Activated naive CD4-positive, alpha-beta T cell treated with anti-CD3 and anti-CD28 coated beads for 36 hours (primary cell): ENCODE measurements at places on chromosomes 7 and 10. TPM values are rescaled to one million over a fixed set of nuclear protein-coding genes. Genes with fewer than 3 reads are reported as not detected.

DNA sequence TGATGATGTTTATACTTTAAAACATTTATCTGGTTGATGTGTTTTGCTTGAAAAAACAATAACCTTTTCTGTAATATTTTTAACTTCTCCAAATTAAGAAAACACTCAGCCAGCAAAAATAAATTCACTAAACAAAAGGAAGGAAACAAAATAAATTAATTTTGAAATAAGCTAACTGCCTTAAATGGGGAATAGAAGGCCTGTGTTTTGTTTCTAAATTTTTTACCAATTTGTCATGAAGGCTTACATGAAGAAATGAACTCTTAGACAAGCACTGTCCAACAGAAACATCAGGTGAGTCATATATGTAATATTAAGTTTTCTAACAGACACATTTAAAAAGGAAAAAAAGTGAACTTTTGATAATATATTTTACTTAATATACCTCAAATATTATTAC, 68.5 kb downstream of the LRRN3 start:
- no peak for DNase-seq

DNA sequence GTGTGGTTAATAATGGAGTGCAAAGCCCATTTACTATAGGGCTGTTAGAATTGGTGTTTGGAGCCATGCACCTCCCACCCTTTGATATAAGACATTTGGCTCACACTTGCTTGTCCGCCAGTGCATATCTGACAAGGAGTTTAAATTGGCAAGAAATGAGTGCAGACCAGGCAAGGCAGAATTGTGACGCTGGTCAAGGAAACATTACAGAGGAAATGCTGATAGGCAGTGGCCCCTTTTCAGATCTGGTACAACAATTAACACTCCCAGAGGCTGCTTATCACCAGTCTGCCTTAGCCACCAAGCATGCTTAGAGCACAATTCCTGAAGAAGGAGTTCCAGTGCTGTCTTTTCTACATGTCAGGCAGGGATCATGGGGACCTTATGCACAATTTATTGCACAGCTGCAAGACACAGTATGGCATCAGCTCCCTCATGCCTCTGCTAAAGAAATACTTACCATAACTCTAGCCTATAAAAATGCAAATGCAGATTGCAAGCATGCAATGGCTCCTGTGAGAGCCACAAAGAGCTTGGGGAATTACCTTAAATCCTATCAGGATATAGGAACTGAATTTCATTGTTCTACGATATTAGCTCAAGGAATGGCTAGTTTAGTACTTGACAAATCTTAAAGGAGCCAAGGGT, 35.2 kb downstream of the OR13A1 start:
- no peak for DNase-seq

GRCh38 chr10:92486637-92487036, 87.3 kb downstream of the IDE start:
- no peak for DNase-seq

- no peak for DNase-seq
These were observed 696.9 kb upstream of the NRP1 start for GRCh38 chr10:34031400-34031799.

DNA sequence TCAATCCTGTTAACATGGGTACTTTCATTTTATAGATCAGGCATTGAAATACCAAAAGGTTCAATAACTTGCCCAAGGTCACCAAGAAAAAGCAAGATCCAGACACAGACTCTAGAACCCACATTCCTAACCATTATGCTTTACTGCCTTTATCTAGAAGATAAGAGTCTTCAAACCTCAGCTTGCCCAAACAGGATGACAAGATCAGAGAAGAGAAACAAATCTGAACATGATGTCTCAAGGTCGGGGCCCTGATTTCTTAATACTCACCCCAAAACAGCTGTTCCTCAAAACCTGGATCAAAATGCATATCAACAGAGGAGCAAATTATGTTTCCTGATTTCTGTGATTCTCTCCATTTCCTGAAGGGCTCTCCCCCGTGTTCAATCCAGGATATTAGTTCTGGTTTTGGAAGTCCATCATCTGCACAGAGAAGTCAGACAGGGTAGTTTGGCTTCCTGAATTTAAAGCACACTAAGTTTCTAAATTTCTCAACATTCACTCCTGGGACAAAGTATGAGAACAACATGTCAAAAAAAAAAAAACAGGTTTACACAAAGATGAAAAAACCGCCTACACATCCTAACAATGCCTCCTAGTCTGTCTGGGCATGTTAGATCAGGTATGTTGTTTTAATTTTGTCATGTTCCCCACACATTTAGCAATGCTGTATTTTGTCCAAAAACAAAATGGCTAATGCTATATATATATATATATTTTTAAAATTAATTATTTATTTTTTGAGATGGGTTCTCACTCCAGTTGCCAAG, 16.2 kb downstream of the ZNF786 start:
- no peak for DNase-seq

DNA sequence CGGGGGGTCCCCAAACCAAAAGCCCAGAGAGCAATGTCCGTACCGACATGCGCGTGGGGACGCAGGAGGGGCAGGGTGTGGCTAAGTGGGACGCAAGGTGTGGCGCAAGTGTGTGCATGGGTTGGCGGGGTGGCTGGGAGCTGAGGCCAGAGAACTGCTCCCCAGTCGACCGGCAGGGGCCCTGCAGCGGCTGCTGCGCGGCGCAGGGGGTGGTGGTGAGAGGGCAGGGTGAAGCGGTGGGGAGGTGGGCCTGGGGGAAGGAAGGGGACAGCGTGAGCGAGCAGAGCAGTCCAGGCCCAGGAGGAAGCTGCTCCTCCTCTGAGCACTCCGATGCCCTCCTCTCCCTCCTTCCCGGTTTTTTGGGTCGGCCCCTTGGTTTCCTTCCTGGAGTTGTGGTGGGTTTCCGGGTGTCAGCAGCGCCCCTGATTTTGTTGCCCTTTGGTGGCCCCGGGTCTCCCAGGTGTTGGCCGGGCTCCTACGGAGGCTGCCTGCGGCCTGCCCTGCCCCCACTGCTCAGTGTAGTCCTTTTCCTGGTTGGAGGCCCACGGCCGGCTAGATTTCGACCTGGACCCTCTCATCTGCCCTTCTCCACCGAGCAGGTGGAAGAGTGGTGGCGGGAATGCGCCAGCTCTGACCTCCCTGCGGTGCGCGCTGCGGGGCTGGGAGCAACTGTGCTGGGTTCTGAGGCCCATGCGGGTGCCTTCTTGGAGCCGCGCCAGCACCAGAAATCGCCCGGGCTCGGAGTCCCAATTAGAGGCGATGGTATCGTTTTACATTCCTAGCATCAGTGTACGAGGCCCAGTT, 40.5 kb upstream of the COMTD1 start:
- no peak for DNase-seq

- peak; percentile 34 for DNase-seq
These were observed 114.4 kb upstream of the AFAP1L2 start for GRCh38 chr10:114518401-114519305.

DNA sequence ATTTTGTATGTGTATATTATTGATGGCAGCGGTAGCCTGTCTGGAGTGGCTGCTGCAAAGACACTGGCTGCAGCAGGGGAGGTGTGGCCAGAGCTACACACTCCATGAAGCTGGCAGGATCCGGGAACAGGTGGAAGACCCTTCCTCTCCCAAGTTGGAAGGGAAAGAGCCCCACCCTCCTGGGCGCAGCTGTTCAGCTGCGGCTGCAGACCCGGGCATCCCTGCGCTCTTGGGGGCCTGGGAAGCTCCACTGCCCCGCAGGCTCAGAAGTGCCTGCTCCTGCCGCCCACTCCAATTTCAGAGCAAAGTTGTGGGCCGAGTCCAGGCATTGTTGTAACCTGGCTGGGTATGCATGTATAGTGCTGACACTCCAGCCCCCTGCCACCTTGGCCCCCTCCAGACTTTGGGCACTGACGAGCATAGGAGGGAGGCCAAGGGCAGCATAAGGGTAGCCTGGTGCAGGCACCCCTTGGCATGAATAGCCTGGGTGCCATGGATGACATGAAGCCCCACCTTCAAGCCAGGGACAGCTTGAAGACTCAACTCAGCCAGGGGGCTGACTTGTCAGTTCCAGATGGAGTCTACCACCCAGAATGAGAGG, 90.7 kb upstream of the TMEM168 start:
- no peak for DNase-seq

- no peak for DNase-seq
These were observed 220.6 kb downstream of the CCDC3 start for GRCh38 chr10:12780634-12781601.

DNA sequence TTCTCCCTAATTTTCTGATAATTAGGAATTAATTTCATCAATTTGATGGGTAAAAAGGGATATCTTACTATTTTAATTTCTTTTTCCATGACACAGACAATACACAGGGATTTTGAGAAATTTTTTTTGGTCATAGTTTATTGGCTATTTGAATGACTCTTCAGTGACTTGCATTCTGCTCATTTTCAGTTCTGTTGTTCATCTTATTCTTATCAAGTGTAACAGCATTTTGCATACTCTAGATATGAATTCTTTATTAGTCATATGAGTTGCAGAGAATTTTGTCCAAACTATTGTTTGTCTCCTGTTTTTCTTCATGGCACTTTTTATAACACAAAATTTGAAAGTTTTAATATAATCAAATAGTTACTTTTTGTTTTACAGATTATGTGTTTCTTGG, 41.7 kb downstream of the MKLN1 start:
- no peak for DNase-seq

DNA sequence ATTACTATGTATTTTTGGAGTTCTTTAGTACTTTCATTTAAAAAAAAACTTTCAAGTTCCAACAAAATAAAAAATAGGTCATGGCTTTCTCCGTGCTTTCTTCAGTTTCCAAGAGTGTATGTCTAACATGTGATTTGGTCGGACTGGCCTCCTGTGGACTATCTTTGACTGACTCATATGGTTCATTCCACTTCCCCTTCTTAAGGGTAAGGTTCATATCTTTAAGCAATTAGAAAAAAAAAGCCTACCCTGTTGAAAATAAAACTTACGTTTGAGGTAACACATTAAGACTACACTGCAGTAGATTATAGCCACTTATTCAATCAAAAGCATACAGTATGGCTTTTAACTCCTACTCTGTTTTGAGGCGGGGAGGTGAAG, 112.8 kb upstream of the AHR start:
- no peak for DNase-seq

GRCh38 chr10:73644015-73644743, 2.9 kb upstream of the MYOZ1 start:
- DNase-seq, result peak; percentile 63

DNA sequence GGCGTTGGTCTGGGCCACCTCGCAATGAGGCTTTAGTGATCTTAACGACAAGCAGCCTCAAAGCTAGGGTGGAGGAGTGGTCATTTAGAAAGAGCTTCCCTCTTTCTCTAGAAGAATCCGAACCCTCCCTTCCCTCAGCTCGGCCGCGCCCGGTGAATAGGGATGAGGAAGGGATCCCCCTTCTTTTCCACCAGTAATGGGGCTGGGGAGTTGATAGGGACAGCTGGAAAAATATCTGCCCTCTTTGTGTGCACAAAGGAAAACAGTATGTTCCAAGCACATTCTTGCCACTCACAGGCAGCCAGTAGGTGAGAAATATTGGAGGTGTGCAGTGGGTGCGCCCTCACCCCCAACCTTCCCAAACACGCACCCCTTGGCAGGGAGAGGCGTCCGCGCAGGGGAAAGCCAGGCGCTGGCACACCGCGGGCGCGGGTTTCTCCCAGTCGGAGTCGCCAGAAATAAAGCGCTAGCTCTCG, 6.5 kb downstream of the DLX5 start:
- DNase-seq, result no peak

GRCh38 chr7:27314111-27314510, 71.5 kb downstream of the EVX1 start:
- no peak for DNase-seq

- peak; percentile 64 for DNase-seq
These were observed 14.7 kb downstream of the CDNF start for GRCh38 chr10:14822879-14823755.

GRCh38 chr10:9992661-9993060, 1025.0 kb upstream of the CELF2 start:
- no peak for DNase-seq

GRCh38 chr7:73436031-73436929, 2.7 kb downstream of the FZD9 start:
- DNase-seq, result no peak

DNA sequence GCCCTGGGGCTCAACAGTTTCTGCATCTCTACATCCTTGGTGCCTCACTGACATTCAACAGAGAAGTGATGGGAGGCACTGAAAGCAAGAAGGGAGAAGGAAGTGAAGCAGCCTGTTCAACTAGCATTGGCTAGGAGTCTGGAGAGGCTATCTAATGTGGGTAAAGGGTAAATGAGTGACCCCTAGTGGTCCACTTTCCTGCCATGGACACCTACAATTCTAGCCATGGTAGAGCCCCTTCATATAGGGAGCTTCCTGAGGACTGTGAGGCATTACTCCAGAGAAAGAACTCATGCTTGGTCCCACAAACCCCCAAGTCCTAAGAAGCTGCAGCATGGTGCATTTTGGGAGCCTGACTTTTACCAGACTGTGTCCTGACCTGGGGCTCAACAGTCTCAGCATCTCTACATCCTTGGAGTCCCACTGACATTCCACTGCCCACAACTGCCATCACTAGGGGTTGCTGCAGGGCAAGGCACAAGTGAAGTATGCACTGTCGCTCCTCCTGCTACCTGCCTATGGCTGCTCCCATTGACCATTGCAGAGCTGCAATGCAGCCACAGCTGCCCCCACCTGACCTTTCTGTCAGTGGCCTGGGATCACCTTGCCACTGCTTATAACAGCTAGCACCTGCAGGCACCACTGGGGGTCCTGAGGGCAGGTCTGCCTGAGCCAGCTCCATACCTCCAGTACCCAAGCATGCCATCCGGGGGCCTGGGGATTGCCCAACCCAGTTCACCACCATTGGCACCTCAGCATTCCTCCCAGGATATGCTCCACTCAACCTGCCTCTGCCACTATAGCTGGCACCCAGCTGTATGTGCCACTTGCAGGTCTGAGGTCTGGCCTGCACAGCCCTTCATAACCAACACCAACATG, 44.1 kb upstream of the CDK6 start:
- peak; percentile 43 for DNase-seq

- peak; percentile 25 for DNase-seq
These were observed 25.2 kb downstream of the OGDH start for GRCh38 chr7:44631458-44632115.

GRCh38 chr7:13155188-13155587, 467.8 kb downstream of the ARL4A start:
- no peak for DNase-seq

DNA sequence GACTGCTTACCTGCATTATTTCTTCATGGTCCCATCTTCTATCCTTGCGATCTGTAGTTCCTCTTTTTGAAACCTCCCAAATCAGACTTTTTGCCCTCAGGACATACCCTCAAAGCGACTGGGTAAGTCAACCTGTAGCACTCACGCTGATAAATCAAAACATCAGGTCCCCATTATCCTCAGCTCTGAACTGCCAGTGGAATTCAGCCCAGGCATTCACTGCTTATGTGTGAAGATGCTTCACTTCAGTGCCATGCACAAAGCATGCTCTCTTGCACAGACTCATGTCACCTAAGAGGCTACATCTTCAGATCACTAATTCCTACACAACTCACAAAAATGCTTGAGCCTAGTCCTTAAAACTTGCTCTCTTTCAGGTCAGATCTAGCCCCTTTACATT, 283.6 kb upstream of the KLF6 start:
- DNase-seq, result no peak

- no peak for DNase-seq
These were observed 19.6 kb downstream of the FRMPD2 start for GRCh38 chr10:48254750-48255512.

The CRYGN gene
- not detected for total RNA-seq

The SLC26A4 gene
- total RNA-seq, result 0.74 TPM

The MEOX2 gene
- total RNA-seq, result not detected

The SPDYE9 gene
- total RNA-seq, result not detected

The YWHAG gene
- total RNA-seq, result 95.3 TPM

The GBX1 gene
- not detected for total RNA-seq

The FAM3C gene
- total RNA-seq, result 13.9 TPM

The PCDH15 gene
- total RNA-seq, result not detected

The PDK4 gene
- total RNA-seq, result not detected

The C1GALT1 gene
- 25.7 TPM for total RNA-seq
